Skin of body (tissue), 3 donors: ENCODE measurements at places on chromosomes 11 and 22.

DNA sequence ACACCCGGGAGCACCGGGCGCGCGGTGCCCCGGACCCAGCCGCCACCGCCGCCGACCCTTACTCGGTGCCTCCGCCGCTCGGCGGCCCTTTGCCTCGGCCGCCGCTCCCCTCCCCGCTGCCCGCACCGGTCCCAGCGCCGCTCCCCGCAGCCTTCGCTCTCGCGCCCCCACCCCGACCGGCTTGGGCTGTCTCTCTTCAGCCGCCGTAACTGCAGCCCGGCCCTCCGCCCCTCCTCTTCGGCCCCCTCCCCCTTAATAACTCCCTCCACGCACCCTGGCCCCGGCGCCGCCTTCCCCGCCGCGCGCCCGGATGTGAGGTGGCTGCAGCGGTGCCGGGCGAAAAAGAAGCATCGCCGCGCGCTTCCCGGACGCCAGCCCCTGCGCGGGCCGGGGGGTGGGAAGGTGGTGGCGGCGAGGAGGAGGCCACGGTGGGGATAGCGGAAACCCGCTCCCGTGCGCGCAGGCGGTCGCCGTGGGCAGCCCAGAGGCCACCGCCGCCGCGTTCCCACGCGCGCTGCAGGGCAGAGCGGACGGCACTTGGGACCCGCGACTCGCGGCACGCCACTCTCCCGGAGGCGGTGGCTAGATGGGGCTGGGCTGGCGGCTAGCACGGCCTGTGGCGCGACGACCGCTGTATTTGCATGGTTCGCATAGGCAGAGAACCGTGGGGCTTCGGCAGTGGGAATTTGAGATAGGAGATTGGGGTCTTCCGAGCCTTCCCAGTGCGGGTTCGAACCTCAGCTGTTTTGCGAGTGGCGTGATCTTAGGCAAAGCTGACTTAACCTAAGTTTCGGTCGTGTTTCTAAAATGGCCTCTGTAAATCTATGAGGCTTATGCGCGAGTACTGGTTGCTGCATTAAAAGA, at the start of gene EIF4ENIF1:
TSS of gene EIF4ENIF1 (minus strand) at position 211 of the 864 bp plus-strand sequence. CDS start 1,124 bp downstream, outside the sequence.
- peak; percentile 84 for DNase-seq

- no peak for DNase-seq
Measured at GRCh38 chr11:31218847-31219246, 150.7 kb downstream of the DCDC1 start.

- no peak for DNase-seq
Measured at GRCh38 chr11:118304568-118305248, at the start of gene CD3E. Gene CD3E, plus strand, starts transcription at chr11:118304730. Its CDS starts 223 bp downstream, at chr11:118304953.

DNA sequence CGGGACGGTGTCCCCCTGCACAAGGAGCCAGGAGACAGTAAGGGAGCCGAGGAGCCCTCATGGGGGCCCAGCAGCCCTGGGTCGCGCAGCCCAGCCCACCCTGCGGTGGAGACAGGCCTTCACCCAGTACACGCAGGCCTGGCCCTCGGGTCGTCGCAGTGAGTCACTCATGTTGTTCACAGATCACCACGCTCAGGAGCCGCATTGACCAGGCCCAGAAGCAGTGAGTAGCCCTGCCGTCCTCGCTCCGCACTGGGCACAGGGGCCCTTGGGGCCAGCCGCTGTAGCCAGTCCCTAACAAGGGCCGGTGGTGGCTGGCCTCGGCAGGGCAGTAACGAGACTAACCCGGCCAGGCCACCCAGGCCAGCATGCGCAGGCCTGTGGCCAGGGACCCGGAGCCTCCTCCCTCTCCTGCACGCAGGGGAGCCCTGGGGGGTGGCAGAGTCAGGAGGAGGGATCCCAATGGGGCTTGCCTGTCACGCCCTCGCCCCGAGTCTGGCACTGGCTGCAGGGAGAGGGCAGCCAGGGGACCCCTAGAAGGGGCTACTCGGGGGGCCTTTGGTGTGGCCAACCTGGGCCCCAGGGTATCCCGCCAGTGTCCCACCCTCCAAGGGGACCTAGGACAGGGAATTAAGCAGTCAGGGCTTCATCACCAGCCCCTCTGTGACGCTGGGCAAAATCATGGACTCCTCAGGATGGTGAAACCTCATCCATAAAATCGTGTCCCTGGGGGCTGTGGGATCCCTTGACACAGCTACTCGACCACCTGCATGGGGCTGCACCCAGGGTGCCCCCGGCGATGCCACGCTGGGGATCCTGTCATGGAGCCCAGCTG, 10.1 kb upstream of the MRPL23 start:
- no peak for DNase-seq

DNA sequence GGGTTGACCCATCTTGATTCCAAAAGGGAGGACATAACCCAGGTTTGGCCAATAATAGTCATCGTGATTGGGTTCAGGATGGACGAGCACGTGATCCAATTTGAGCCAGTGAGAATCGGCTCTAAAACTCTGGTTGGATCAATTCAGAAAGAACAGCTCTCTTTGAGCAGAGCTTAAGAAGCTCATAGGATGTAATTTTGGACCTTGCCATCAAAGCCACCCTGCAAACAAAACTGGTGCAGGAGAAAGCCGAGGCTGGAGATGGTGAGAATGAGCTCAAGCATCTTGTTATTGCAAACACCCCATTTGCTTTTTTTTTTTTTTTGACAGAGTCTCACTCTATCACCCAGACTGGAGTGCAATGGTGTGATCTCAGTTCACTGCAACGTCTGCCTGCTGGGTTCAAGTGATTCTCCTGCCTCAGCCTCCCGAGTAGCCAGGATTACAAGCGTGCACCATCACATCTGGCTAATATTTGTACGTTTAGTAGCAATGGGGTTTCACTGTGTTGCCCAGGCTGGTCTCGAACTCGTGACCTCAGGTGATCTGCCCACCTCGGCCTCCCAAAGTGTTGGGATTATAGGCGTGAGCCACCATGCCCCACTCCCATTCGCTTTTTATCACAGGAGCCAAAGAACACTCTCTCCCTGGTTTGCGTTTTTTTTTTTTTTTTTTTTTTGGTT, 13.8 kb upstream of the MIAT start:
- no peak for DNase-seq
